AG04450 (cell line): ENCODE measurements at places on chromosomes 4 and X.

GRCh38 chr4:145414841-145415240 is 66.8 kb upstream of the SMAD1 start:
- no peak for DNase-seq

GRCh38 chr4:152107736-152108500 is 347.1 kb upstream of the GATB start:
- no peak for DNase-seq

GRCh38 chr4:164027805-164028204 is 533.3 kb downstream of the TMA16 start:
- DNase-seq: no peak

GRCh38 chrX:135315864-135316263 is 6.6 kb downstream of the ETDC start:
- no peak for DNase-seq

DNA sequence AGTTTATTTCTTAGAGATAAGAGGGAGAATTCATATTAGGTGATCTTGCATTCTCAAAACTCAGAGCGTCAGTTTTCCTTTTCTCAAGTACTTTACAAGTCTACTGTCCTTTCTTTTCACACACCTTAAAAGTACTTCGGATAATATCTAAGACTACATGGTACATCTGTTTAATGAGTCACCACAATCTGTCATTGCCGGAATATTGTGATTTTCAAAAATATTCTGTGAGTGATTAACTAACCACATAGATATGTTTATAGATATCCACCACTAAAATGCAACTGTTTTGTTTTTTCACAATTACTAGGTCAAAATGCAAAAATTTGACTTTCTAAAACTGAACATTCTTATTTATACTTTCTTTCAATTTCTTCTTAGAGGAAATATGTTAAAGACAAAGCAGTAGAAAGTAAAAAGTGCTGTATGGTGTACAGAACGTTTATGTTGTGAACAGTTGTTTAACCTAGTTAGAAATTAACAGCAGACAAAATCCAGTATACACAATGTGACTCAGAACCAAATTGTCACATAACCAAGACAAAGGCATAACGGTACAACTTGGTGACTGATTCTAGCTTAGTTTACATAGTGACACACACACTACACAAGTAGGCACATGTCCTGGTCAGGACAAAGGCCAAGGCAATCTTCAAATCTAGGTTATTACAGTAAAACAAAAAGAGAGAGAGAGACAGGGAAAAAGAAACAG is 482.9 kb downstream of the NAF1 start:
- no peak for DNase-seq

GRCh38 chr4:152598454-152598853 is 62.6 kb upstream of the FBXW7 start:
- DNase-seq: no peak

DNA sequence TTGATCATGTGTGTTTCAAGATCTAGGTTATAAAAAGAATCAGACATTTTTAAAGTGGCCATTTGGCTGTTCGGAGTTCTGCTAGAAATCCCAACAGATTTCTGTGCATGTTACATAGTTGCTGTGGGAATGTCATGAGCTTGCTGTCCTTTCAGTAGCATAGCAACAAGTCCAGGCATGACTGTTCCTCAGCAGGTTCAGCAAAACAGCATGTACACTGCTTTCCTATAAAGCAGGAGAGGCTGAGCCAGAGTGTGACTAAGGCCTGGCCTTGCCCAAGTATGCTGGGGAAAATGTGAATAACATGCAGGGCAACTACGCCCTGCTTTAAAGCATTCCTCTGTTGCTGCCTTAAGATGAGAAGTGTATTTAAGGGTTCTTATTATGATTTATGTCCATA is 217.1 kb upstream of the SMIM31 start:
- DNase-seq: no peak

GRCh38 chr4:153747406-153747955 is 12.3 kb downstream of the RNF175 start:
- DNase-seq: no peak

- no peak for DNase-seq
Observed at GRCh38 chrX:153984351-153985178, 12.0 kb downstream of the TMEM187 start.

GRCh38 chrX:23246001-23246400 is 88.6 kb upstream of the PTCHD1 start:
- no peak for DNase-seq

DNA sequence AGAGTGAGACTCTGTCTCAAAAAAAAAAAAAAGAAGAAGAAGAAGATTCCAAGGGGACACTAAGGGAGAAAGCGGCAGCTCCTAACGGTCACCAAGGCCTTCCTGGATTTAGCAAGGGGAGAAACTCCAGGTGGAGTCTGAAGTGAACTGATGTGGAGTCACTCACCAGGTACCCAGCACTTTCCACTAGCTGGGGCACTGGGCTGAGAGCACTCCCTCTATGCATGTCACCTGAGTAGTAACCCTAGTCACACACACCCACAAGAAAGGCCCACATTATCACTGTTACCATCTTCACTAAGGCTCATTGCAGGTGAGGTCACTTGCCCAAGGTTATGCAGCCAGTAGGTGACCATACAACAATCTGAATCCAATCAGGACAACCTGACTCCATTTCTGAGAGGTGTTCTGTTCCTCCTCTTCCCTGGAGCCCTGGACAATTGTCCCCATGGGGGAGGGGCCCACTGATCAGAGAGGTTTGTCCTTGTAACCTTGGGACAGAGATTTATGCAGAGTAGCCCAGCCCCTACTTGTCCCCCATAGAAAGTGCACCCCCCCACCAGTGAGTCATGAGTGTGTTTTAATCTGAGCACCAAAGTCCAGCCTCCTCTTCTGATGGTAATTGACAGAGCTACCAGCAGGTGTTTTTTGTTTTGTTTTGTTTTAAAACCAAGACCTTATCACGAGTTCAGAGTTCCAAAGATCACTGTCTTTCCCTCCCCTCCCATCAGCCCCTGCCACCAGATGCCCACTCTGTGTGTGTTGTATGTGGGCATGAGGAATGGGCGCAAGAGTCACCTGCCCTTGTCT is 5.9 kb upstream of the SASH3 start:
- no peak for DNase-seq

DNA sequence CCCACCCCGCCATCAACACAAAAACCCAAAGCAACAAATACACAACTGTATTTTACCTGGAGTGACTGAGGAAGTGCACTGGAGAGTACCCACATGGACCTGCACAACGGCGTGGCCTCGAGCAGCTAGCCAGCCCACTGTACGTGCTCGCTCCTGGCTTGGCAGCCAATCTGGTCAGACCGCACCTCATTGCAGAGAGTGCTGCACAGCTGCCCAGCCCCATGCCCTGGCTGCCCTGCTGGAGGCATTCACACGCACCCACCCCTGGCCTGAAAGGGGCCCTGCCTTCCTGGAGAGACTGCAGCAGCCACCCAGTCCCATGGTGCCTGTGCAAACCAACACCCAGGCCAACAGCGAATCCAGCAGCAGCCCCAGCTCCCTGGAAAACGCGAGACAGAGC is 116.3 kb downstream of the GALNTL6 start:
- no peak for DNase-seq

GRCh38 chrX:64975491-64975890 is 759 bp downstream of the ZC4H2 start:
- DNase-seq: no peak

- DNase-seq: no peak
Observed at GRCh38 chrX:23828881-23829280, 45.9 kb downstream of the SAT1 start.

- no peak for DNase-seq
Observed at GRCh38 chr4:17195461-17196275, 297.2 kb upstream of the LDB2 start.

- DNase-seq: no peak
Observed at GRCh38 chrX:24097741-24098260, 43.0 kb downstream of the EIF2S3 start.
